ENCODE measurements at places on chromosomes 2 and 18. TPM values are rescaled to one million over a fixed set of nuclear protein-coding genes. Genes with fewer than 3 reads are reported as not detected.

FLACC1 gene
- total RNA-seq = 0.74 TPM

RAB6C gene
- not detected for total RNA-seq

LIPT1 gene
- total RNA-seq = 4.1 TPM

HOXD13 gene
- not detected for total RNA-seq

GPR17 gene
- total RNA-seq = not detected

POTEI gene
- total RNA-seq = 0.17 TPM

TSPYL6 gene
- not detected for total RNA-seq

DNA sequence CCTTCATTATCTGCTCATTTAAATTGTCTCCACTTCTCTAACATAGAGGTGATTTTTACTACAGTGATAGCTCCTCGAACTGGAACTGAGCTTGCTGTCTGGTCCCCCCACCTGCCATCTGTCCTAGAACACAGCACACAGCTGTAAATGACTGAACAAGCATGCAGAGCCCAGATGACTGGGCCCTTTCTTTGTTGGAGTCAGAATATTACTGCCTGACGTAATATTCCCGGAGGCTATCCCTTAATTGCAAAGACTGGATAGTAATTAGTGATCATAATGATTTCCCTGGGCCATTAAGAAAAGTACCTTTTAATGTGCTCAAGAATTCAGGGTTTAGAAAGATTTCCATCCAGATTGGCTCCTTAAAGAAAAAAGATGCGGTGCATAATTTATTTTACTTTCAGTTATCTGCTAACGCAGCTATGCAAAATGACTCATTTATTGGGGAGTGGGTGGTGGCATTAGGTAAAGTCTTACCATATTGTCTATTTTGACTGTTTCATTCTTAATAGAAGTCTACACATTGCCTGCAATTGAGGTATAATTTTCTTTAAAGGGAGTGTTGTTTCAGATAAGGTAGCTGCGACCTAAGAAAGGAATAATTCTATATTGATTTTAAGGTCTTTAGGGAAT is 84.4 kb downstream of the MAP4K4 start:
- no peak overlapping the region for H3K27ac ChIP-seq
- no peak for DNase-seq
- no peaks in the 10 kb centered on the region for H3K27me3 ChIP-seq
- no peaks in the 10 kb centered on the region for H3K4me1 ChIP-seq
- H3K36me3 ChIP-seq = no peaks in the 10 kb centered on the region
- no peak overlapping the region for H3K4me3 ChIP-seq

- no peaks in the 10 kb centered on the region for H3K27me3 ChIP-seq
- DNase-seq = no peak
- no peak overlapping the region for H3K4me3 ChIP-seq
- H3K36me3 ChIP-seq = no peaks in the 10 kb centered on the region
Observed at GRCh38 chr18:55047546-55047945, 88.3 kb upstream of the CCDC68 start.

- H3K36me3 ChIP-seq = no peaks in the 10 kb centered on the region
- no peak for DNase-seq
- H3K4me3 ChIP-seq = no peak overlapping the region
Observed at GRCh38 chr18:23498877-23499276, 4.4 kb upstream of the RMC1 start.

DNA sequence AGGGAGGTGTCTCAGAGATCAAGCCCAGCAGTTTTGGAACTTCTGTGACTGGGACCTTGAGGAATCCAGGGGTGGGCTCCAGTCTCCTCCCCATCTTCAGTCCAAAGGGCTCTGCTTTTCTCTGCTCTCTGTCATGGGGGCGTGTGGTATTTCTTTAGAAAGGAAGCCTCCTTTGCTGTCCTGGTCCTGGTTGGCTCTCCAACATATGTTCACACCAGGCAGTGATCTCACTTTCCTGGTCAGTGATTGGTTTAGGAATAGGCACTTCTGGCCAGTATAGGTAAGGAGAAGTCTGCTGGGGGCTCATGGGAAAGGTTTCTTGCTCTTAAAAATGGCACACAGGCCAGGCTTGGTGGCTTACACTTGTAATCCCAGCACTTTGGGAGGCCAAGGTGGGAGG is 115.5 kb upstream of the HAAO start:
- DNase-seq = no peak
- H3K27me3 ChIP-seq = no peaks in the 10 kb centered on the region
- H3K27ac ChIP-seq = no peak overlapping the region
- H3K36me3 ChIP-seq = no peaks in the 10 kb centered on the region

DNA sequence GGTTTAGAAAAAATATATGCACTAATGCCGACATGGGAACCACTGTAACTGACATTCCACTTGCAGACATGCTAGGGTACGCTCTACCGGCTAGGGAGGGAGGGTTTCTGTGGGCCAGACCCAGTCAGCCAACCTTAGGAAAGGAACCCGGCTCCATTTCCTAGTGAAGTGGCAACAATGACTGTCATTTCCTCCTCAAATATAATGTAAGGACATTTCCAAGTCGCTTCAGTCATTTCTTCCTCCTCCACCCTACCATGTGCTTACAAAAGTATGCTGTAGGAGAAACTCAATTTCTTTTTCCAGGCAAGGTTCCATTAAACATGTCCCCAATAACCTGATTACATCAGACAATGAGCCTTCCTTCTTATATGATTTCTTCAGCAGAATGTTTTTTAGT is 64.3 kb upstream of the PSMD14 start:
- H3K4me3 ChIP-seq = no peak overlapping the region
- H3K4me1 ChIP-seq = no peaks in the 10 kb centered on the region
- no peaks in the 10 kb centered on the region for H3K36me3 ChIP-seq
- no peak for DNase-seq
- no peak overlapping the region for H3K27ac ChIP-seq
- no peaks in the 10 kb centered on the region for H3K27me3 ChIP-seq
